ENCODE measurements at places on chromosomes 7 and 10.

DNA sequence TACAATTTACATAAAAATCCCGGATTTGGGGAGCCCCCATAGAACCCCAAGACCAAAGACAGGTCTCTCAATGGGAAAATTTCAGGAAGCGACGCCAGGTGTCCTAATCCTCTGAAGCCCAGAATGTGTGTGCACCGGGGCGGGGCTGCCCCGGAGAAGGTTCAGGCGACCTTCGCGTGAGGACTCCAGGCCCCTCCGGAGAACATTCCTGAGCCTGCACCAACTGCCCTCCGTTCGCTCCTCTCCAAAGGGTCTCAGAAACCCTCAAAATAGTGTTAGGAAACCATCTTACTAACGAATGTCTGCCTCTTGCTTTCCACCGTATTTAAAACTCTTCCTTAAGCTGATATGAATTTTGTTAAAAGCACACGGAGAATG is 78.5 kb upstream of the INSIG1 start:
- no peak for DNase-seq

DNA sequence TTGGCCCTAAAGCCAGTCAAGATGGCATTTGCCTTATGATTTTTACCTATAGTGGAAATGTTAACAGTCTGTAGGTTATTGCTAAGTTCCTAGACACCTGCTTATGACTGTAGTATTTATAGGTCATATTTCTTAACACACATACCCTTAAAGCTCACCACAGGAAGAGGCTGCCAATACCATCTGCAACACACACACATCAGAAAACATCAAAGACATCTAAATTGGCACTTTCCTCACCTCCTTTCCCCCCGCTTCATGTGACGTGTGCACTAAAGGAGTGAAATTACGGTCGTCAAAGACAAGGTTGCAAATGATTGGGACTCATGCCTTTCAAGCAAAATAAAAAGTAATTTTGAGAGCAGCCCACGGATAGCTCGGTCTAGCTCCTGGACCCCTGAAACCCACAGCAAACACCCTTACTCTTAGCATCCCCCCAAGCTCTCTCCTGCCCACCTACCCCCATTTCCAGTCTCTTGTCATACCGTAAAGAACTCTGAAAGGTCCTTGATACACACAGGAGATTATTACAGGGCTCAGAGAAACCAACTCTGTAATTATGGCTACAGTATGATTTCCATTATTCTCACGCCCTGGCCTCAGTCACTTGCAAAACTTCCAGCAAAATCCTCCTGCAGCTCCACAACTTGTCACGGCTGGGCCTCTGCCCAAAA is 90.5 kb downstream of the PLXNA4 start:
- DNase-seq = peak; percentile 9

DNA sequence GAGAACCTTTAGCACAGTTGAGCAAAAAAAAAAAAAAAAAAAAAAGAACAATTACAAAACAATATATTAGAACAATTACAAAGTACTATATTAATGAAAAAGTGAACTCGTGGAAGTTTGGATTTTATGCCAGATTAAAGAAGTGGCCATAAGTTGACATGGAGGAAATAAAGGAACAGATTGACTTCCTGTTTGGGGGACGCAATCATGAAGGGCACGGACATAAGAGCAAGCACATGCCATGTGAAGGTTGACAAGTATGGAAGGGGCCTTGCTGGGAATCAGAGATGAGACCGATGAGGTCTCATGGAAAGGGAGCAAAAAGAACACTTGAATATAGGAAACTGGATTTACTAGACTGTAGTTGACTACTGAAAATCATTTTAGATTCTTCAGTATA is 61.7 kb downstream of the ICA1 start:
- no peak for DNase-seq

DNA sequence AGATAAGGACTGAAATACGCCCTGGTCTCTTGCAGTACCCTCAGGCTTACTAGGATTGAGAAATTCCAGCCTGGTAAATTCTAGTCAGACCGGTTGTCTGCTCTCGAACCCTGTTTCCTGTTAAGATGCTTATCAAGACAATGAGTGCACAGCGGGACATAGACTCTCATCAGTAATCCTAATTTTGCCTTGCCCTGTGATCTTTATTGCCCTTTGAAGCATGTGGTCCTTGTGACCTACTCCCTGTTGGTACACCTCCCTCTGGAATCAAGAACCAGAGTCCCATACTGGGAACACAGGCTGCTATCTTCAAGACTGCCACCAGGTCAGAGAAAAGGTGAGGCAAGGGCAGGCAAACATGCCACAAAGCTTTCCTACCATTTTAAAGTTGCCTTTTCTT is 7.2 kb downstream of the C10orf53 start:
- no peak for DNase-seq

GRCh38 chr10:5545778-5546710 is 21.3 kb downstream of the CALML3 start:
- no peak for DNase-seq
